Activated CD8-positive, alpha-beta memory T cell treated with anti-CD3 and anti-CD28 coated beads, Interleukin-2, amount 50 U/mL, for 4 hours (primary cell): ENCODE measurements at places on chromosomes 1 and 21.

- no peak for DNase-seq
Observed at GRCh38 chr1:207672522-207673130, 27.7 kb downstream of the CR1L start.

- no peak for DNase-seq
Observed at GRCh38 chr1:37472994-37473393, 1.4 kb upstream of the ZC3H12A start.

DNA sequence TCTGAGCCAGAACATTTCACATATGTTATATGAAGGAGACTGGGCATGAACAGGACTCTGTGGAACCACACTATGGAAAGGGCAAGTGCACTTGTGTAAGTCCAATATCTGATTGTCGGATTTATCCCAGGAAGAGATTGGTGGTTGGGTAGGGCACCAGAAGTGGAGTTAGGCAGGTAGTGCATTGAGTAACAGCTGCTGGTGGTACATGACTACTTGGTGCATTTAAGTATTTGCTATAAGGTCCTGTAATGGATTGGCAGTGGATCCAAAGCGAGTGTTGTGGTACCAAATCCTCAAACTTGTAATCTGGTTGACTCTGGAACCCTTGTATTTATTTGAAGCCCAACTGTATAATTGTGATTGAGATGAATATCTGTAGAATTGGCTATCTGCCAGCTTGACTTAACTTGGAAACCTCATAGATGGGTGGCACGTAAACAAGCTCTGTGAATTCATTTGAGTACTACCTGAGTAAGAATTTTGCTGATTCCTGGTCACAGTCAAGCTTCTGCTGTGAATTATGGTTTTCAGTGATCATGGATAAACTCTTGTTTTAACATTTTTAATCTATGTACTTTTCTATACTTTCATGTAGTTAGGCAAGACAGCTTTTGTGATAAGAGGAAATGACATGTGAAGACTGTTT, 21.1 kb downstream of the UBAP2L start:
- no peak for DNase-seq

DNA sequence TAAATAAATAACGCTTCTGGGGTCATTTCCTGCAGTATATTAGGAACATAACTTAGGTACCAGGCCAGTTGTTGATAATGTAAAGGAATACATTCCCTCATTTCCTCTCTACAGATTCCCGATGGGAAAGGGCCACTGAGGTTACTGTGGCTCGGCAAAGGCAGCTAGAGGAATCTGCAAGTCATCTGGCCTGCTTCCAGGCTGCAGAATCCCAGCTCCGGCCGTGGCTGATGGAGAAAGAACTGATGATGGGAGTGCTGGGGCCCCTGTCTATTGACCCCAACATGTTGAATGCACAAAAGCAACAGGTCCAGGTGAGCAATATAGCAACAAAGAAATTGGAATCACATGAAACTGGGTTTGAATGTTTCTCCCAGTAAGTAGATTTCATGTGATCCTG, 109.6 kb upstream of the BMP8A start:
- DNase-seq, result no peak

- no peak for DNase-seq
Observed at GRCh38 chr21:42646076-42646825, 7.2 kb upstream of the PDE9A start.

GRCh38 chr1:119702384-119702783, 9.3 kb upstream of the PHGDH start:
- DNase-seq, result no peak

DNA sequence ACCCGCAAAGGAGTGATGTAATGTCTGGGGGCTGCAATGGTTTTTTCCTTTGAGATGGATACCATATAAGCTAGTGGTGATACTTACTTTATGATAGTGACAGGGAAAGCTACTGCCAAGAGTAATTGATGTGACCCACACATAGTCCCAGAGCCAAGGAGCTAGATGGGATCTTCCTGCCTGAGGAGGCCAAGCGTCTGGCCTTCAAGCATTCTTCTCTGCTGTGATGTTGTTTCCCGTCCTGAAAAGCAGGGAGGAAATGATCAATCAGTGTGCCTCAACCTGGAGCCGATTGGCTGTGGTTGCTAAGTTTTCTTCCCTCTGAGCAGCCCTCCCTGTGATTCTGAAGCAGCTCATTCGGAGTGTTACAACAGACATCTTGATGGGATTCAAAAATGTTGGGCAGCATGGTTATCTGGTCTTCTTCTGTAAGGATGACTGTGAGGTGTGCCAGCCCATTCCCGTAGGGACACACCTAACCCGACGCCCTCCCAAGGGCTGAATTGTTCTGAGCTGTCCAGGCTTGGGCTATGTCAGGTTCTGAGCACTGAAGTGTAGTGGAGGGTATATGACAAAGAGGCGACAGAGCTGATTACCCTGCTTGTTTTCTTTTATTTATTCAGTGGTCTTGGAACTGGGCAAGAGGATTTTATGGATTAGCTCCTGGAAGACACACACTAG, 56.7 kb downstream of the UCK2 start:
- DNase-seq, result no peak

- no peak for DNase-seq
Observed at GRCh38 chr1:15406614-15407559, 2.8 kb upstream of the EFHD2 start.

- no peak for DNase-seq
Observed at GRCh38 chr1:89147678-89148658, 22.1 kb upstream of the GBP2 start.

DNA sequence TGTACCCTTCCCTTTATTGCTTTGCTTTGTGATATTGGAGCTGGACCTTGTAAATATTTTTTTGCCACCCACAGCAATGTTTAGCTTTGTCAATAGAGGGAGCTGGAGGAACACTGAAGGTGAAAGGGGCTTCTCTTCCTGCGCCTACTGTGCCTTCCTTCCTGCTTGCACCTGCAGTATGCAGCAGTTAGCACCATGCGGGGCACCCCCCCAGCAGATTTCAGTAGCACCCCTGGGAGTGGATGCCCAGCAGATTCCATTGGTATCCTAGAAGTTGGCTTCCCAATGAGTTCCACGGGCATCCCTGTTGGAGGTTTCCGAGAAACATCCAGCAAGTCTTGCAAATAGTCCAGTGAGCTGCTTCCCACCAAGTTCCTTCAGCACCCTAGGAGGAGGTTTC, 25.6 kb downstream of the S100A10 start:
- peak; percentile 43 for DNase-seq

GRCh38 chr21:41250519-41250918, 66.1 kb upstream of the FAM3B start:
- no peak for DNase-seq

DNA sequence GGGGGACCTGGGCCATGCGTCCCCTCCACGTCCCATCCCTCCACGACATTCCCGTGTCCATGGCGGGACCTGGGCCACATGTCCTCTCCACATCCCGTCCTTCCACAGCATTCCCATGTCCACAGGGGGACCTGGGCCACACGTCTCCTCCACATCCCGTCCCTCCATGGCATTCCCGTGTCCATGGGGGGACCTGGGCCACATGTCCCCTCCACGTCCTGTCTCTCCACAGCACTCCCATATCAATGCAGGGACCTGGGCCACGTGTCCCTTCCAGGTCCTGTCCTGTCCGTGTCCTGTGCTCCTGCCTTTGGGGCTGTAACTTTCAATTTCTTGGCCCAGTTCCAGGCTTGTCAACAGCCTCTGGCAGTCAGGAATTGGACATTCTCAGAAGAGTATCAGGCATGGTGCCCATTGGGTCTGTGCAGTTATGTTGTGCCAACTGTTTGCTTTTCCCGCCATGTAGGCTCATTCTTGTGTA, 47.1 kb downstream of the WNT9A start:
- no peak for DNase-seq

- DNase-seq, result no peak
Observed at GRCh38 chr1:175162955-175163354, 29.6 kb downstream of the KIAA0040 start.

DNA sequence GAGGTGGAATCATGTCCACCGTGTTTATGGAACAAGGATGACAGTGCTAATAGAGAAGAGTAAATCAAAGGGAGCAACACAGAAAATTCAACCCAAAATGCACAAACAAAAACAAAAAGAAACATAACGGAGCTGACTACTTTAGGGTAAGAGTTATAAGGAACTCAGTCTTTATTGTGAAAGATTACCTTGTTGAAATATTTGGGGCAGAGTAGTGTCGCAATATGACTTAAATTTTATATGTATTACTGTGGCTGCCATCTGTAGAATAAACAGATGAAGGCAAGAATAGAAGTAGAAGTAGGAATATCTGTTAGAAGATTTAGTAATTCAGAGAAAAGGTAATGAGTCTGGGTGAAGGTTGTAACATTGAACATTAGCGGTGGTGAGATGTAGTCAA, 913.9 kb downstream of the BRINP3 start:
- no peak for DNase-seq

GRCh38 chr1:150138044-150138443, 11.7 kb upstream of the PLEKHO1 start:
- no peak for DNase-seq

DNA sequence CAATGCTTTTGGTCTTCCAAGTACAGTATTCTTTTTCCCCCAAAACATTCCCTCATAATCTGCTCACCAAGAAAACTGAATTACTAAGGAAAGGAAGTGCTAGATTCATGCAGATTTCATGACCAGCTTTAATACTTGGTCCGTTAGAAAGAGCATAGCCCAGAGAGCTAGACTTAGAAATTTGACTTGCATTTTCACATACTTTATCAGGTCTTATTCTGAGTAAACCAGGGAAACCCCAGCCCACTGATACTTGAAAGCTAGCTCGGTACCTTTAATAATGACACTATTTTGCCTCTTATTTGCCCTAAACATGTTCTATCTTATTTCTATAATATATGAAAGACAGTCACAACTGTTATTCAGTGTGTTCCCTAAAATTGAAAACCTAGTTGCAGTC, 204.5 kb downstream of the TTLL7 start:
- no peak for DNase-seq

- DNase-seq, result no peak
Observed at GRCh38 chr21:29403922-29404538, 105.3 kb downstream of the BACH1 start.

GRCh38 chr1:221987860-221988520, 246.1 kb upstream of the DUSP10 start:
- no peak for DNase-seq

DNA sequence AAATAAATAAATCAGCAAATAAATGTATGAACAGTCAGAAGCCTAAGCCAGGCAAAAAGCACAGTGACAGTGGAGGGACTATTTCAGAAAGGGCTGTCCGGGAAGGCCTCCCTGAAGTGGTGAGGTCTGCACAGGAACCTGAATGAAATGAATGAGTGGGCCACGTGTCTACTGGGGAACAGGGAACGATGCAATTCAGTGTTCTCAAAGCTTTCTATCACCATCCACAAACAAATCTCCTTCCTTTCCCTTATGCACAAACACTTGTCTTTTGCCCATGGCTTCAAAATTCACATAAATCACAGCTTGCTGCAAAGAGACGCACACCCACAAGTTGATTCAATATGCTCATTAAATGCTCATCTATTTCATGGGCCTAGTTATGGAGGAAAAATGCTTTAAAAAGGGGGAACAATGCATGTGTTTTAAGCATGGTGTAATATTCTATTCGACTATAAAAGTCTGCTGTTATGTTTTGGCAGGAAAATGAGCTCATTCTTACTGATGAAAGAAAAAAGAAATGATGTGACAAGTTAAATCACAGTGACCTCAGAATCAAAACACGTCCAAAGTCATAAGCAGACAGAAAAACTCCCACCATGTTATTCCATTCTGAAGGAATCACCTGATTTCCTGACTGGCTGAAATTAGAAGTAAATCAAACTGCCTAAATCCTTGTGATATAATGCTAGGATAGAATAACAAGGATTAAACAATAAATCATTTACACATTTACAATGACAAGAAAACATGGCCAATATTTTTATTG, 21.6 kb downstream of the URB1 start:
- DNase-seq, result no peak

GRCh38 chr1:1109743-1110142, 6.1 kb downstream of the C1orf159 start:
- peak; percentile 11 for DNase-seq

DNA sequence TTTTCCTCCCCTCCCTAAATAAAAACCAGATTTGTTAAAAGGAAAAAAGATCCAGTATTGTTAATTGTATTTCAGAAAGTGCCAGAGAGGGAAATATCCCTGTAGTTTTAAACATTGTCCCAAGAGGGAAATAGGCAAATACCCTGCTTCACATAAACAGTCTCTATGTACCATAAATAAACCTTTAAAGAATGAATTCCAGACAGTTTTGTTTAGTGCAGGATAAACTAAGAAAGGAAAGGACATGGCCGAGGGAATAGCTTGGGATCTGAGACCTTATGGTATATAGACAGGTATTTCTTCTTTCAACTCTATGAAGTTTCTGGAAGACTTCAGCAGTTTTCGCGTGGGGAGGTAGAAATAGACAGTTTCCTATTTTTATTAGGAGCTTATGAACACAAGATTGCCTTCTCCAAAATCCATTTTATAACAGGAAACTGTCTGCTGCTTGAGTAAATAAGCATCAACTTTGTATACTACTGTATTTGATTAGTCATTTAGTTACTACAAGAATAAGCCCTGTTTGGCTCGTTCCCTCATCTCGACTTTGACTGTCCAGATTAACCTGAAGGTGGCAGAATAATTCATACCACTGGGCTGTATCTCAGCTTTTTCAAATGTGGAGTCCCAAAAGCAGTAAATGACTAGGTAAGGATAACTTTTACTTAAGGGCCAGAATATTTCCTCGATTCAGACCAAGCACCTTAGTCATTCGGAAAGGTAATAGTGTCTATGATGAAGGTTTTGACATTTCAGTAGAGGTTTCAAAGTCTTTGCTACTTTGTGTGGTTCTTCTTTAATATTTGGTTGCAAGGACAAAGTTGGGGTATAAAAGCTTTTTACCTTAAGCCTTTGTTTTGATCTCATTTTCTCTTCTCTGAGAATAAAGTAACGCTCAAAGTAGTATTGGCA, 177.5 kb downstream of the VPS13D start:
- no peak for DNase-seq

GRCh38 chr21:41672543-41672915, 94.3 kb downstream of the RIPK4 start:
- no peak for DNase-seq

DNA sequence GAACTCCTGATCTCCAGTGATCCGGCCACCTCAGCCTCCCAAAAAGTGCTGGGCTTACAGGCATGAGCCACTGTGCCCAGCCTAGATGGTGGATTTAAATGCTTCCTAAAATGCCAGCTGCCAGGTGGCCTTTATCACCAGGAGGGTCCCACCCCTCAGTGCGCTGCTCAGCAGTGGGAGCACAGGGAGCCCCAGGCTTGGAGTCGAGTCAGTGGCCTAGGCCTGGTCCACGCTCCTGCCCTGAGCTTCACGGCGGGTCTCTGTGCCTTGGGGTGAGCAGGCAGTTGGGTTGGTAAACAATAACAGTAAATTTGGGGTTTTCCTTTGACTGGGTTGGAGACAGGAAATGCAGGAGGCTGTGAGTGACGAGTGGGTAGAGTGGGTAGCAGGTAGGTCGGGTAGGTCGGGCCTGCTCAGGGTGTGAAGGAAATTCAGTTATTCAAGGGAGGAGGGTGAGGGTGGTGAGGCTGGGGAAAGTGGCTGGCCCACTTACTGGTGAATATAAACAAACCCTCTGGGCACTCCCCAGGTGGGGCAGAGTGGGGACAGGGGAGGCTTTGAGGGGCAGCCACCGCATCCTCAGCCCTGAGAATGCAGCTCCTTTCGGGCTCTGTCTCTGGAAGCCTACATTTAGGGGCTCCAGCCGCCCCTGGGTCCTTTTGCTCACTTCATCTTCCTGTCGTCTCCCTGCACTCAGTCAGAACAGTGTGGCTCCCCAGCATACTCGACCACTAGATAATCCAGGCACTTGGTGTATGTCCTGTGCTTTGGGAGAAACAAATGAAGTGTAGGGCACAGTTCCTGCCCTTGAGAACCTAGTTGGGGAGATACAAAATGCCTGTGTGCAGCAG, 33.5 kb upstream of the IL19 start:
- peak; percentile 61 for DNase-seq

GRCh38 chr21:42571391-42572150, 57.9 kb downstream of the SLC37A1 start:
- no peak for DNase-seq
